ENCODE measurements at places on chromosomes 16 and 17.

DNA sequence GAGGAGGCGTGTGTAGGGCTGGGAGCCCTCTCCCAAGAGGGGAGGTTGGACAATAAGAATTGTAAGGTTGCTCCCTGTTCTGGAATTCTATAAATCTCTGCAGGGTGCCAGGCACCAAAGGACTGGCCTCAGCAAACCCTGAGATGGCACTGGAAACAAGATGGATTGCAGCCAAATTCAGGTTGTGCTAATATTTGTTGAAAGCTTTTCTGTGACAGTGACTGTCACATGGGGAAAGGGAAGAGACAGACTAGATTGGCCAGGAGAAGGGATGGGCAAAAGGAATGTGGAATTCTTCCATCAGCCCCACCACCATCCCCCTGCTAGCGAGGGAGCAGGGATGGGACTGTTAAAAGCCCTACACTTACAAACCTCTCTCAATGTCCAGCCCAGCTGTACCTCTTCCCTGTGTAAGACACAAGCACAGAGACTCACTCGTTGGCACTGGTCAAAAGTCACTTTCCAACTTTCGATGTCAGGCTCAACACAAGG lies 62.4 kb downstream of the SOX9 start:
- no peak for DNase-seq

GRCh38 chr16:1277617-1278282 lies 21.9 kb downstream of the TPSD1 start:
- no peak for DNase-seq

- DNase-seq = no peak
Measured at GRCh38 chr17:21458054-21458453, 81.9 kb downstream of the KCNJ12 start.

- no peak for DNase-seq
Measured at GRCh38 chr16:21611198-21611555, 11.8 kb downstream of the METTL9 start.

DNA sequence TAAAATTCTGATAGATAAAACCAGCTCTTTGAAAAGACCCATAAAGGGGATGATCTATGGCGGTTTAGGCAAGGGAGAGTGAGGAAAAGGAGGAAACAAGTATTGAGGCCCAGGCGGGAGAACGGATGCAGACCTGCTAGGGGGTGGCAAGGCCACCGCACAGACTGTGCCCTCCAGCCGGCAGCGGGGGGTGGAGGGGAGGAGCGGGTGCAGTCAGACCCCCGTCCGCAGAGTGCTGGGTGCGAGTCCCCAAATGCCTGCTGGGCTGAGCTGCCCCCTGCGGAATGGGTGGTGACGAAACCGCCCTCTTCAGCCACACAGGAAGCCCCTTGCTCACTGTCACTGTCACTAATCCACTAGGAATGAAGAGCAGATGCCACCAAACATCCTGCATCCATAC lies 46.0 kb downstream of the LMF1 start:
- DNase-seq = no peak

- no peak for DNase-seq
Measured at GRCh38 chr17:82447876-82448275, 2.7 kb downstream of the CYBC1 start.

DNA sequence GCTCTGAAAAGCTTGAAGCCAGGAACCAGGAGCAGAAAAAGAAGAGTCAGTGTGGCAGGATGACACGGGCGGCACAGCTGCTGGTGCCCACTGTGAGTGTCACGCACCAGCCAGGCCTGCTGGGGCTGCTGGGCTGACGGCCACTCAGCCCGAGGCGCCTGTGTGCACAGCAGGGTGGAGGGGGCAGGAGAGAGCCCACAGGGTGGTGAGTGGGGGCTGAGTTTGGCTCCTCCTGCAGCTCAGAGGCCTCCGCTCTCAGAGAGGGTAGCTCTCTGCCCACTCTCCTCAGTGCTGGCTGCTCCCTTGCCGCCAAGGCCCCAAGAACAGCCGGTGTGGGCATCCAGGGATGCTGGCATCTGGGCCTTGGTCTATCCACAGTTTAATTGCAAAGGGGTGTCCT lies 59.6 kb downstream of the GSG1L start:
- no peak for DNase-seq

GRCh38 chr17:34672176-34672785 lies 92.9 kb downstream of the TMEM132E start:
- no peak for DNase-seq

- DNase-seq = no peak
Measured at GRCh38 chr16:3202903-3203539, 15.0 kb downstream of the OR1F1 start.

DNA sequence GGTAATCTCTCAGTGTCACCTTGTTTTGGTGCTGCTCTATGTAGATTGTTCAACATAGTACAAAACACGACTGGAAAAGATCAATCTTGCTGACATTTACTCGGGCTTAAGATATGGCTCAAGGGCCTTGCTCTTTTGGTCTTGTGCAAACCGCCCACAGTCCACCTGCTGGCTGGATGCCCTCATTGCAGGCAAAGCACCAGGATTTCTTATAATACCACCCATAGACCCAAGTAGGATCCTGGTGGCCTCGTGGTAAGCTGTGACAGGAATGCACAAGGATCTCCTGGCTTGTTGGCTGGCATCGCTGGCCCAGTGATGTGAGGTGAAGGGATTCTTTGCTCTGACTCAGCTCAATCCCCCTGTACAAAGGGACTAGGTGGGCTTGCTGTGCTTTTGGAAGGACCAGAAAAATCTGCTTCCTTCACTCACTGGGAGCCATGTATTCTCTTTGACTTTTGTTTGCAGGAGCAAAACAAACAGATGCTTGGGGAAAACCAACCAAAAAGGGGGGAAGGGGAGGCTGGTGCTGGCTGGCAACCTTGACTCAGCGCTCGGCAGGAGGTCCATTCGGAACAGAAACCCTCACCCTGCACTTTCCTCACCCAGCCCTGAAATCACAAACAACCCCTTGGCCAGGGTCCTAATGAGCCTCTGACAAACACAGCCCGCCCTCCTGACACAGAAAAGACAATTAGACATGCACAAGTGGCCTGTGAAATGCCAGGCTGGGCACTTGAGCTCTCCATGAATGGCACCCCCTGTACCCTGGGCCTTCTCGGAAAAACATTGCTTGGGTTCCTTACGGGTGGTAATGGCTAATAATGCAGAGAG lies 36.6 kb upstream of the MED9 start:
- peak; percentile 74 for DNase-seq

GRCh38 chr17:75722076-75722475 lies 817 bp downstream of the ITGB4 start:
- DNase-seq = no peak

DNA sequence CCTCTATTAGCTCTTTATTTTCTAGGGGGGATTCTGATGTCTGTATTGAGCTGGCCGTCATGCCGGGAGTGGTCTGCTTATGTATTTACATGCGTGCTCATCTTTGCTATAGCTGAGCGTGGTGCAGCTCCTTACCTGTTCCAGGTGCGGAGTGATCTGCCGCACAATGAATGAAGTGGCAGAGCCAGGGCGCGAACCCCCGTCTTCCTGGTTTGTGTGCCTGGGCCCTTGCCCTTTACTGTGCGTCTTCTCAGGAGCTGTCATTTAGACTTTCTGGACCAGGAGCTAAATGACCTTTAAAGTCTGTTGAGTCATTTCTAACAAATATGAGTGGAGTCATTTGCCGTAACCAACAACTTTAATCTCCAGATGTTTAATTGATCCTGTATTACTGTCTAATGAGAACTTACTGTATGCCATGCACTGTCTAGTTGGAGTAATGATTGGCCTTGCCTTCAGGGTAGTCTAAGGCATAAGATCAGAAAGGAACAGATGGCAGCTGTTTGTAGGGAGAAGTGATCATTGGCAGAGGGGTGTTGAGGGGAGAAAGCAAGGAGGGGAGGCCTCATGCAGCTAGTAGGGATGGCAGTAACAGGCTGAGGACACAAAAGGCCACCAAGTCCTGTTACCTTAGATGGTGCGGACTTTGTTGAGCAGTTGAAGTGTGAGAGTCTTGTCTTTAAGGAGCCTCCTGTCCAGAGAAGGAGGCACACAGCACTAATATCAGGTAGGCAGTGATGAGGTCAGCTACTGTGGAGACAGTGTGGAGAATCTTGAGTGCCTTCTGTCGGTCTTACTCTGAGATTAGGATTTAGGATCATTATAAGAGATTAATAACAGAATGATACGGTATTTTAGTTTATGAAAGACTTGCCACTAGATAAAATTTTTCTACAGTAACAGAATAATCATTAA lies 53.9 kb downstream of the USP10 start:
- no peak for DNase-seq

GRCh38 chr17:30524847-30525246 lies 47.6 kb downstream of the GOSR1 start:
- no peak for DNase-seq

GRCh38 chr16:24841291-24841690 lies 4.5 kb upstream of the SLC5A11 start:
- DNase-seq = no peak

- DNase-seq = no peak
Measured at GRCh38 chr17:40522250-40522960, 21.0 kb upstream of the TNS4 start.

GRCh38 chr17:43611230-43611969 lies 50.3 kb downstream of the MEOX1 start:
- DNase-seq = no peak

DNA sequence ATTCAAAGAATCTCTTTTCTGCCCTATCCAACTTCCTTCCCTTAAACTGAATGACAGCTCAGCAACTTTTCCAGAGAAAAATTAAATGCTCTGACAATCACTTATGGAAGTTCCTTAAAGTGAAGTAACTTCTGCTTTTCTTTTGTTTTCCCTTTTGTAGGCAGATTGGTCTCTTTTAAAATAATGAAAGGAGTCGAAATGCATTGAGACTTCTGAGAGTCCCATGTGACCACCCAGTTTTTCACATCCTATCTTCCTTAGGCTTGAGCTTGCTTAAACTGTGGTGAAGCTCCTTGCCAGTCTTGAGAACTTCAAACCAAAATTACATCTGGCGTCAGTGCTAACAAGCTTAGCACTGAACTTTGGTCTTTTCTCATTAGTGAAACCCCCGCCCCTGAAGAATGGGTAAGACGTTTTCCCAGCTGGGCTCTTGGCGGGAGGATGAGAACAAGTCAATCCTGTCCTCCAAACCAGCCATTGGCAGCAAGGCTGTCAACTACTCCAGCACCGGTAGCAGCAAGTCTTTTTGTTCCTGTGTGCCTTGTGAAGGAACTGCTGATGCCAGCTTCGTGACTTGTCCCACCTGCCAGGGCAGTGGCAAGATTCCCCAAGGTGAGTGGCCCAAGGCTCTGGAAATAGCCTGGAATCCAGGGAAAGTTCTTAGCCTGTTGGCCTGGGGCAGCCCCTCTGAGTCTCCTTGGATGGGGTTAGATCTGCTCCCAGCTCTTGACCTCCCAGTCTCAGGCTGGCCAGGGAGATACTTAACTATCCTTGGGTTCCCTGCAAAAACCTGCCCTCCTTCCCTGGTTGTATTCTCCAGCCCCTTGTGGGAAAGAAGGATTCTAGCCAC lies 1.2 kb downstream of the TMEM106A start:
- DNase-seq = no peak

DNA sequence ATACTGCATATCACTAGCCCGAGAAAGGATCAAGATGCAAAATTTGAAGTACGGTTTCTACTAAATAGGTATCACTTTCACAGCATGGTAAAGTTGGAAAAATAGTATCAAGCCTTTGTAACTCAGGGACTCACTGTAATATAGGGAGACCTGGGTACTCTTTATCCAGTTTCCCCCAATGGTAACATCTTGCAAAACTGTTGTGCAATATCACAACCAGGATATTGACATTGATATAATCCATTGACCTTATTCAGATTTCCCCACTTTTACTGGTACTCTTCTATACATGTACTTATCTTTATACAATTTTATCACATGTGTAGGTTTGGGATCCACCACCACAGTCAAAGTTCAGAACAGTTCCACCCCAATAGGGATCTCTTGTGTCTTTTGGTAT lies 20.4 kb upstream of the GINS3 start:
- no peak for DNase-seq

- no peak for DNase-seq
Measured at GRCh38 chr16:75854152-75854551, 127.9 kb upstream of the CPHXL start.

GRCh38 chr16:24203675-24204074 lies 52.5 kb upstream of the CACNG3 start:
- no peak for DNase-seq

GRCh38 chr17:67718325-67718941 lies 697 bp downstream of the NOL11 start:
- peak; percentile 9 for DNase-seq

DNA sequence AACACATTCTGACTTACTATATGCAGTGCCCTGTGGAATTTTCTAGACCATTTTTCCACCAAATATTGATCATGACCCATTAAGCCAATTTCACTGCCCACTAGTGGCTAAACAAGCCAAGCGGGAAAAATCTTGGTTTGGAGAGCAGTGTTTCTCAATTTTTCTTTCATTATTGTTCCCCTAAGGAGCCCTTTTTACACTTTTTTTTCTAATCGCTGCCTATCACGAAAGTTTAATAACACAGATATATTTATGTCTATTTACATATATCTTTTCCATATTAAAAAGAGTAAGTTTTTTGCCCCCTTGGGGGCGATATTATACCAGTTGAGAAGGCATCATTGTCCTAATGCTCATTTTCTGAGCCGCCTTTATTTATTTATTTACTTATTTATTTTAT lies 10.8 kb upstream of the TLCD3B start:
- DNase-seq = peak; percentile 19

GRCh38 chr17:82948957-82949356 lies 109.1 kb upstream of the ZNF750 start:
- DNase-seq = no peak

DNA sequence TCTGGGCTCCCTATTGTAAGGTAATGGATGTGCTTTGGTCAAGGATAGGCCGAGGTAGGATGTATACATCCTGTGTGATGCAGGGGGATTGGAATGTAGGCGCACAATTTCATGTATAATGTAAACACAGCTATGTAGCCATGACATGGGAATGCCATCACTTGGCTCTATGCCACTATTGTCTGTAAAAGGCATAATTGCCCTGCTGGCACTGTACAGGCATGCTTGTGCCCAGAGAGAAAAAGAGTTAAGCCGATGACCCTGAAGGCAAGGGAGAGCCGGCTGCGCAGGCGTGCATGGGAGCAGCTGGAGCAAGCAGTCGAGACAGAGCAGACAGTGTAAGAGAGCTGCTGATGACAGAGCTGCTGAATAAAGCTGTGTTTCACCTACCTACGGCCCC lies 212.5 kb upstream of the CPHXL start:
- DNase-seq = no peak

- DNase-seq = no peak
Measured at GRCh38 chr17:60926466-60927183, 249.0 kb downstream of the BCAS3 start.

- DNase-seq = no peak
Measured at GRCh38 chr17:82552580-82552979, 33.0 kb downstream of the FOXK2 start.

DNA sequence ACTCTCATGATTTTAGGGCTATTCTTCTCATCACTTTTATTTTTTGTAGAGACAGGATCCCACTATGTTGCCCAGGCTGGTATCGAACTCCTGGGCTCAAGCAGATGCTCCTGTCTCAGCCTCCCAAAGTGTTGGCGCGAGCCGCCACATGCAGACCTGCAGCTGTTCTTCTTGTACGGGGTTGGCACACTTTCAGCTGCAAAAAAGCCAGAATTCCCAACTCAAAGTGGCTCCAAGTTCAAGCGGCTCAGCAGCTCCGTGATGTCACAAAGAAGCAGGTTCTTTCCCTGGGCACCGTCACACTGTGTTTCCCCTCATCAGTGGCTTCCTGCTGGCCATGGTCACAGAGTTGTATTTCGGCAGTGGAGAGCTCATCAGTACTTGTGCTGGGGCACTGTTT lies 6.7 kb upstream of the SBK1 start:
- DNase-seq = no peak

GRCh38 chr16:65739518-65739917 lies 617.7 kb upstream of the CDH11 start:
- DNase-seq = no peak

- DNase-seq = no peak
Measured at GRCh38 chr17:55155856-55156560, 108.8 kb upstream of the HLF start.
